Activated T-cell treated with anti-CD3 and anti-CD28 coated beads for 1 hour (primary cell): ENCODE measurements at places on chromosomes 1 and 21.

GRCh38 chr1:78526496-78526895, 35.7 kb downstream of the PTGFR start:
- no peak for DNase-seq

- no peak for DNase-seq
Observed at GRCh38 chr21:33824156-33824941, 91.3 kb downstream of the ATP5PO start.

GRCh38 chr1:200558866-200559459, 61.6 kb downstream of the KIF14 start:
- no peak for DNase-seq

DNA sequence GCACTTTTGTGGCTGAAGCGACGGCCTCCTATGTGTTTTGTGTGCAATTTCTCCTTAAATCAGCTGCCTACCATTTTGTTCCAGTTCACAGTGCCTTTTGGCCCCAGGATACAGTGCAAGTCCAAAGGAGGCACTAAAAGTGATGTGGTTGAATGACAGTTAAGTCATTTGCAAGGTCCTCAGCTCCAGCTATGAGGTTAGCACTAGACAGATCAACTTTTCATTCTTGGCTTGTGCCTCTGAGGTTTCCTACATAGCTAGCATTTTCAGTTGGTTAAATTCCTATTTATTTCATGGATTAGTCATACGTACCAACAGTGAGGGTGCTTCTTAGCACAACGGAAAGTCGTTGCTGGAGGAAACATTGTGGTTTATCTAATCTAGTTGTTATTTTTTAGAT, 59.3 kb upstream of the NTPCR start:
- DNase-seq: no peak

DNA sequence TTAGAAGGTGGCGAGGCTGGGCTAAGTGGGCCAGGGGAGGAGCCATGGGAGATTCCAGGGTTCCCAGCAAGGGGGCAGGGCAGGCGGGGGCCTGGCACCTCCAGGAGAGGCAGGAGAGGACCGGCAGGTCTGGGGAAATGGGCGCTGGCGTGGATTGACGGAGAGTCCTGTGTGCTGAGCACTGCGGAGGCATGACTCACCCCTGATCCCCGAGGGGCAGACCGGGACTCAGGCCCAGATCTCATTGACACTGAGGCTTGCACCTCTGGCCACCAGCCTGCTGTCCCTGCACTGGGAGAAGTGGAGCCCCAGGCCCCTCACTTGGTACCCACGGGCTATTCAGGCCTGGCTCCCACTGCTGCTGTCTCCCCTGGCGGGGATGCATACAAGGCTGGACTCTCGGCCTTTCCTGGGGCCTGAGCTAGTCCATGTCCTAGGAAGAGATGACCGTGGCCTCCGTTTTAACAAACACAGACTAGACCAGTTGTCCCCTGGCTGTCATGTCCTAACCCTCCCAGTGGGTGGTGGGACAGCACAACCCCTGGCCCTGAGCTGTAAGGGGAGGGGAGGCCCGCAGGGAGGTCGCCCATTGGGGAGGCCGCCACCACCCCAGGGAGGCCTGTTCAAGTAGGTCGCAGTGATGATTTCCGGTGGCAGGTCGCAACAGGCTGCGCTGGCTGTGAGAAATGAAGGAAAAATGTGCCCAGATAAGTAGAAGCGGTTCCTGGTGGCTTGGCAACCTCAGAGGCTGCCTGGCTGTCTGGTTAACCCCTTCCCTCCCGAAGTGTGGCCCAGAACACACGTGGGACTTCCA, 39.7 kb downstream of the RIPK4 start:
- DNase-seq: no peak

DNA sequence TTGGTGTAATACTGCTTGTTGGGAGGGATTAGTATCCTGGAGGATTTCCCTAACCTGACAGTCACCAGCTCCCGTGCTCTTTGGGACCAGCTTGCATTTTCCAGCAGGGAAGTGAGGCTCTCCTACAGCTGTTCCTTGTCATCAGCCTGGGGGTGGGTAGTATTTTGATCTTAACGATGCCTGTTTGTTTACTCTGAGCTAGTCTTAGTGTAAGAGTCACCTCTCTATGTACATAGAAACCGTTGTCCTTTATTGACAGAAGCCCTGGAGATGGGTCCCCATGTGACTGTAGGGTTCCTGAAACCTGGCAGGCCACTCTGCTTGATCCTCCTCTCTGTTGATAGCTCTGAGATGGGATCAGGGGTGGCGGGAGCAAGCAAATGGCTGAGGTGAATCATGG, 58.0 kb downstream of the ACP6 start:
- no peak for DNase-seq

DNA sequence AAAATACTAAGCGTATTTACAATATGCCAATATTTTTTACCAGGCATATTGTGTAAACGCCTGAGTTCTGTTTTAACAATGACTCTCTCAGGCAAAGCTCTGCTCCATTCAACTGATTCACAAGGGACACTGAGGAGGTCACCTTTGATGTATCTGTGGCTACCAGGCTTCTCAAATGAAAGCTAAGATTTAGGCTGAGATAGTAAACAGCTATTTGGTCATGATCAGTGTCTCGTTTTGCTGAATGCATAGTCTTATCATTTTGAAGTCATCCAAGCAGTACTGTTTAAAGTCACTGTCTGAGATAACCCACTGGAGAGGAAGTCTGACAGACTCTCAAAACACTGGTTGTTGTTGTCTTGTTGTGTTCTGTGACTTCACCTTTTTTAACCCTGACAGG, 13.7 kb upstream of the PLPPR5 start:
- no peak for DNase-seq

- no peak for DNase-seq
Observed at GRCh38 chr1:152447484-152447883, 33.4 kb upstream of the CRNN start.

GRCh38 chr21:39852726-39853500, 14.3 kb upstream of the PCP4 start:
- DNase-seq: no peak

GRCh38 chr1:89894210-89895201, 73.7 kb downstream of the LRRC8D start:
- no peak for DNase-seq
